ENCODE measurements at places on chromosomes 1 and 21.

GRCh38 chr1:97451046-97451826 lies 469.6 kb downstream of the DPYD start:
- DNase-seq: no peak

GRCh38 chr1:152919071-152919470 lies 10.7 kb downstream of the IVL start:
- DNase-seq: no peak

DNA sequence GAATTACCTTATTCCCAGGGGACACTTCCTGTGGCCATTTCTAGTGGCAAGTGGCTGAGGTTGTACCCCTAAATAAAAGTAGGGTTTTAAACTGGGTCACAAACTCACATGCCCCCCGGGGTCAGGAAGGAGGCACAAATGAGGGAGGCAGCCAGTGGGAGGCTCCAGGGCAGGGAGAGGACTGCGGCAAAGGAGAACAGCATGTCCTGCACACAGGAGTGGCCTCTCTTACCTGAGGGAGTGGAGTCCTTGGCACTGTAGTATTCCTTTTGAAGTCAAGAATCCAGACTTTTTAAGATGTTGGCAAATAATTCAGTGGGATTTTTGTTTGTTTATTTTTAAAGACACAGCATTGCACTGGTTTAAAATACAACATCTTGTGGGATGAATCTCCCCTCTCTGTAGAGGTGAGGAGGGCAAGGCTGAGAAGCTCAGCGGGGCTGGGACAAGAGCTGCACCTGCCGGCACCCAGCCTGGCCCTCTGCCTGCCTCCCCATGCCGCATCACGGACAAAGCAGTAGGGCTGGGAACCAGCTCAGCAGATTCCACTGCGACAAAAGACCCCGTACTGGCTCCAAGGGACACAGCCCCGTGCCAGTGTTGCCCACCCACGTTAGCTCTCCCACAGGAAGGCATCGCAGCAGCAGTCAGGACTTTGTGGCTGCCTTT lies 22.2 kb downstream of the SPSB1 start:
- DNase-seq: no peak

- peak; percentile 40 for DNase-seq
These were observed 47.5 kb downstream of the HSF2BP start for GRCh38 chr21:43611598-43612369.

DNA sequence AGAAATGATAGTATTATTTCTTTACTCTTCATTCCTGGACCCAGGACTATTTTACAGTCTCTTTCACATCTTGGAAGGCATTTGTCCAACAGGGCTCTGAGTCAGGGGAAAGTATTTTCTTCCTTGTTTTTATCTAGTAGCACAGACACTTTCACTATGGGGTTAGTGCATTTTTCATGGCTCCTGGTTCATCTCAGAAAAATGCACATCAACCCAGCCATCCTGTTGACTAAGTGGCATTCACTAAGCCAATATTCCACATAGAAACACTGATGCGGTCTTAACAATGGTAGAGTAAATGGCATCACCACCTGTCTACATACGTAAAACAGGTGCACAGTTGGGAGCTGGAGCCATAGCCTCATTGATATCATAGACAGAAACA lies 87.4 kb upstream of the C1orf21 start:
- no peak for DNase-seq
